ENCODE measurements at places on chromosomes 13 and 19.

DNA sequence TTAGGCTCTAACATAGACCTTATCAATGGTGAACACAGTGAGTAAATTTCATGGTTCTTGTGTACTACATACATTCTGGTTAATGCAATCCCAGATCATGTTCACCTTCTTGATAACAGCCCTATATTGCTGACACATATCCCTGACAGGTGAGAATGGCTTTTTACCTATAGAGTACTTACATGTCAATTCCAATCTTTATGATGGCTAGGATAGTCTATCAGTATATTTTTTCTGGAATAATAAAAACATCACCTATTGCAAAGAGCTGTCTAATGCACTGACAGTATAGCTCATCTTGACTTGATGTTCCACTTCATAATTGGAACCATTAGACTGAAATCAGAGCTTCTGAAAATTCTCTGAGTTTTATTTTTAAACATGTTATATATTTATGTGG lies 199.4 kb downstream of the ENOX1 start:
- DNase-seq: no peak

DNA sequence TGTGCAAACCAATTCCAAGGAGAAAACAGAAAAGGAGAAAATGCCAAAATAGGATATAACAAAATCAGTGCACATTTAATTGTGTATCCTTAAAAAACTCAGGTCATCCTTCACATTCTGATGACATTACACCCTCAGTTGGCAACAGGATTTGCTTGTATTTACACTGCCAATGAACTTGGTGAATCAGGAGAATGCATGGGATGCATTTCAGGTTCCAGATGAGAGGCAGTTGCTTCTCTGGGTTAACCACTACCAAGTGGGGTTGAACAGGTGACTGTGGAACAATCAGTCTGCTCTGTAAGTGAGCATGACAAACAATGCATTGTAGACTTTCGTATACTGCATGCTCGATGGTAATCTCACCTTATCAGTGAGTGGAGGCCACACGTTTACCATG lies 79.1 kb downstream of the STARD13 start:
- peak; percentile 11 for DNase-seq

GRCh38 chr19:54461613-54462012 lies 2.0 kb downstream of the LENG9 start:
- no peak for DNase-seq

DNA sequence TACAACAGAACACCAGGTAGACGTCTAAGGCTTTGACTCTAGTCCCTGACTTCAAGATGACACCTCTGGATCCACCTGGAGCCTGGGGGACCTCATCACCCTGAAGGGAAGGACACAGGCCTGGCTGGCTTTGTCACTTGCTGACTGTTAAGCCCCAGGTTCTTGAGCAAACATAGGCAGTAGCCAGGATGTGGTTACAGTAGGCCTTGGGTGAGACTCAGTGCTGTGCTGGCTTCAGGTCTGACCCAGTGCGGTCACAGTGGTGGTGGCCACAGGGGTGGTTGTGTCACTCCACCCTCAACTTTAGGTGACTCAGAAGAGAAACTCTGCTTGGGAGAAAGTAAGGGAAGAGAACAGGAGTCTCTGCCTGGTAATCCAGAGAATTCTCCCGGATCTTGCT lies 497.8 kb downstream of the UQCRFS1 start:
- DNase-seq: no peak

DNA sequence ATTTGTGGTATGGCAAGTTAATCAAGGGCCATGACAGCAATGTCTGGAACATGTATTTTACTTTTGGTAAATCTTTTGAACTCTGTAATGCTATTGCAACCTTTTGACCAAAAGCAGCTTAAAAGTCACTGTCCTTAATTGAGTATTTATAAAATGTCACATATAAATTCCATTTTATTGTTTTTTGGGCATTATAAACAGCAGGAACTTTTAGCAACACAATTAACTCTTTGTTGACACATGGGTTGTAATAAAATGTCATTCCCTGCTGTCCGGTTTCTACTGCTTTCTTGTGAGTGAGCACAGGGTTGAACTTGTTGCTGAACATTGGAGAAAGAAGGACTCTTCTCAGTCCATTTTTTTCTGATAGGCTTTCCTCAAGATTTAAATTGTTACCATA lies 1923.1 kb downstream of the PCDH9 start:
- no peak for DNase-seq

GRCh38 chr13:28498481-28499115 lies 3.7 kb upstream of the FLT1 start:
- DNase-seq: no peak

- peak; percentile 47 for DNase-seq
These were observed 29.6 kb upstream of the CALM3 start for GRCh38 chr19:46571495-46571894.

GRCh38 chr19:49684251-49684982 lies 5.0 kb upstream of the ADM5 start:
- DNase-seq: no peak

GRCh38 chr19:28972058-28972852 lies 240.7 kb downstream of the UQCRFS1 start:
- DNase-seq: no peak

DNA sequence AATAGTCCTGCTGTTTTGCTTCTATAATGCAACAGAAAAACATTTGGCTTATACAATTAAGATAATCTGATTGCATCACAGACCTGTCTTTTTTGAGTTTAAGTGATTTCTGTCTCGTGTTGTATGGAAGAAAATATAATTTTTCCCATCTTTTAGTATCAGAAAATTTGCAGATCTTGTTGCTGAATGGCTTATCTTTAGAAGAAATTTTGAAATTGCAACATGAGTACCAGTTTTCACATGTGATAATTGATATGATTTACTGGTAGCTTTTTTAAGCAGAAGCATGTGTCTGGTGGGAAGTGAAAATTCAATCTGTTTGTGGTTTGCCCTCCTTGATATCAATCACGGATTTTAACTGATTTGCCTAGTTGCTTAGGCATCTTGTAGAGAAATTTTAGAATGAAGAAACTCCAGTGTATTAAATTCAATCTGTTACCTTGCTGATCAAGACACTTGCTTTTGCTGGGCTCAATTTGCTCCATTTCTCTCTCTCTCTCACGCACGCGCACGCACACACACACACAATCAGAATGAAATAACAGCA lies 89.8 kb upstream of the MYCBP2 start:
- no peak for DNase-seq

Measured in NCI-H69 (cell line).